ENCODE measurements at places on chromosomes 4 and X.

DNA sequence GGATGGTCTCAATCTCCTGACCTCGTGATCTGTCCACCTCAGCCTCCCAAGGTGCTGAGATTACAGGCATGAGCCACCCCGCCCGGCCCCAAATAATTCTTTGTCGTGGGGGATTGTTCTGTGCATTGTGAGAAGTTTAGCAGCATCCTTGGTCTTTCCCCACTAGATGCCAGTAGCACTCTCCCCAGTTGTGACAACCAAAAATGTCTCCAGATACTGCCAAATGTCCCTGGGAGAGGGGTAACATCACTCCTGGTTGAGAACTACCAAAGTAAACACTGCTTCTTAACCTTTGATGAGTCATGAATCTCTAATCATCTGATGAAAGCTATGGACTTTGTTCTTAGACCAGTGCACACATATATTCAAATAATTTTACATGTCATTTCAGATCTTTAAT, 90.7 kb upstream of the BRS3 start:
- no peak for DNase-seq

GRCh38 chr4:31236020-31236638, 516.0 kb downstream of the PCDH7 start:
- peak; percentile 40 for DNase-seq

DNA sequence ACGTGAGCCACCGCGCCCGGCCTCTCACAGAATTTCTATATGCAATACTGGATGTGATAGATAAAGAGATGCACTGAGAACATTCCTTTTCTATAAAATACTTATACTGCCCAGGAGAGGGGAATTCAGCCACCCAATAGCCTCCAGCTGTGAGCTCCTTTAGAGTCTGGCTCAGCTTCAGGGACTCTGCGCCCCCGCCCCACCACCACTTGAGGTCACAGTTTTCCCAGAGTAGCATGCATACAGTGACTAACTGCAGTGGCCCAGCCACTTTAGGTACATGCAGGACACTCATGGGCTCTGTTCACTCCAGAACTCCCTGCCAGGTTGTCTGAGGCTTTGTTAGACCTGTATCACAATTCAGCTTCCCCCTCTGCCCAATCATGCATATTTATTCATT, 144.4 kb upstream of the TET2 start:
- DNase-seq, result no peak

GRCh38 chr4:5458676-5459075, 249.7 kb downstream of the EVC2 start:
- DNase-seq, result no peak

GRCh38 chr4:110510277-110510676, 34.3 kb downstream of the ENPEP start:
- no peak for DNase-seq

DNA sequence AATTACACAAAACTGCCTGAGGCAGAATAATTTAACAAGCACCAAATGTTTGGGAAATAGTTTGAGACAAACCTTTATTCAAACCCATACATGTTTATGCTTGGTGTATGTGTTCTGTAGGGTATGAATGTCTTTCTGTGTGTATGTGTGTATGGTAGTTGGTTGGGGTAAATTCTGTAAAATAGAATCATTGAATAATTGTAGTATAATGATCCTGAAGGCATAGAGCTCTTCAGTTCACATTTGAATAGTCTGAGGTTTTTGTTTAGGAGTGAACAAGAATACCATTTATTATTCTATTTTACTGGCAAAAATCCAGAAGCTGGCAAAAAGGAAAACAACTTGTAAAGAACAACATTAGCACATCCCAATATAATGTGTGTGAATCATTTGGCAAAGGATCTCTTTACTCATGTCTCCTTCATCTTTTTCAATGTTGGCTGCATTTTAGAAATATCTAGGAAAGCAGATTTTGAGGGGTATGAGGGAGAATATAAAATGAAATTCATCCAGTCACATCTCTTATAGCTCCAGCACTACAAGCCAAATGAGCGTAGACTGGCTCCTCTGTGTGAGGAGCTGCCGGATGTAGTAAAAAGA, 360.0 kb downstream of the CHIC1 start:
- DNase-seq, result peak; percentile 26

DNA sequence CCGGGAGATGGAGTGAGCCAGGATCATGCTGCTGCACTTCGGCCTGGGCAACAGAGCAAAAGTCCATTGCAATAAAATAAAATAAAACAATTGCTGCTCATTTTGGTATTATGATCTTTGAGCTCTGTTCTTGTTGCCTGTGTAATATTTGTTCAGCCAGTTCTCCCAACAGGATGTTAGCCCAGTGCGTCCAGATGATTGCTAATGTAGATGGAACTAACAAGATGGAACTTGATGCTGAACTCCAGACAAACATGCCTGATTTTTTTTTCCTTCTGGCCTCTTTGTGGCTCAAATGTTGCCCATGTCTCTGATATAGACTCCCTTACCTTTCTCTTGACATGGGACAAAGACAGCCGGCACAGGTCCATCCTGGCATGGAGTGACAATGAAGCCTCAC, 15.8 kb downstream of the SSX5 start:
- no peak for DNase-seq

GRCh38 chrX:70826715-70827114, 81.8 kb downstream of the TEX11 start:
- DNase-seq, result no peak

GRCh38 chrX:127888767-127889166, 163.4 kb downstream of the ACTRT1 start:
- no peak for DNase-seq

DNA sequence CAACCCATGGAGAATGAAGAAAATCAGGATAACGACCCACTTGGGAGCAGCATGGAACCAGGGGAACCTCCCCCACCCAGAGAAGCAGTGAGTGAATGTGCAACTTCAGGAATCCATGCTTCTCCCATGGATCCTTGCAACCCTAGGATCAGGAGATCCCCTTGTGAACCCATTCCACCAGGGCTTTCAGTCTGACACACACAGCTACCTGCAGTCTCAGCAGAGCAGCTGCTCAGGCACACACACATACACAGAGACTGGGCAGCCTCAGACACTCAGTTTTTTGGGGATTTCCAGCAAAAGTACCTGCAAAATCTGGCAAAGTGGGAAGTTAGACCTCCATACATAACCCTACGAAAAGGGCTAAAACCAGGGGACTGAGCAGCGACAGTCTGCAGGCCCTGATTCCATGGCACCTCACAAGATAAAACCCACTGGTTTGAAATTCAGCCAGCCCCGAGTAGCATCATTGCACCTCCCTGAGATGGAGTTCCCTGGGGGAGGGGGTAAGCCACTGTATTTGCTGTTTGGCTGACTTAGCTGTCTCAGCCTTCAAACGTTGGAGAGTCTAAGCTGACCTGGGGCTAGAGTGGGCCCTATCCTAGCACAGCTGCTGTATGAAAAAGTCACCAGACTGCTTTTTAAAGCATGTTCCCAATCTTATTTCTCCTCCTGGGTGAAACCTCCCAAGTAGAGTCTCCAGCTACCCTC, 737.5 kb upstream of the NDST4 start:
- no peak for DNase-seq

GRCh38 chr4:60759518-60760245, 440.4 kb upstream of the ADGRL3 start:
- no peak for DNase-seq

DNA sequence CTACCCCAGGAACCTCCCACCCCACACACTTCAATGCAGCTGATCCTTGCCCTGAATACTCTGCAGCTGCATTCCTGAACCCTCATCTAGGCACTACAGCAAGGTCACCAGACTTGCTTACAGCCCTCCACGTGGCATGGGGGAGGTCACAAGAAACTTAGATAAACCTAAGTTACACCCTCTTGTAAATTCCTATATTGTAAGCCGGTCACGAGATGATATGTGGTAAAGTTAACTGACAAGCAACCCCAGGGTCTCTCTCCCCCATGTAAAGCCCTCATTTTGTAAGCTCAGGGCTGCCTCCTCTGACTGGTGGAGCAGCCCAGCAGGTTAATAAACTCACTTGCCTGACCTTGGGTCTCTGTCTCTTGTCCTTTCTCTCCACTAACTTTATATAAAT, 570.7 kb downstream of the PCDH7 start:
- no peak for DNase-seq

DNA sequence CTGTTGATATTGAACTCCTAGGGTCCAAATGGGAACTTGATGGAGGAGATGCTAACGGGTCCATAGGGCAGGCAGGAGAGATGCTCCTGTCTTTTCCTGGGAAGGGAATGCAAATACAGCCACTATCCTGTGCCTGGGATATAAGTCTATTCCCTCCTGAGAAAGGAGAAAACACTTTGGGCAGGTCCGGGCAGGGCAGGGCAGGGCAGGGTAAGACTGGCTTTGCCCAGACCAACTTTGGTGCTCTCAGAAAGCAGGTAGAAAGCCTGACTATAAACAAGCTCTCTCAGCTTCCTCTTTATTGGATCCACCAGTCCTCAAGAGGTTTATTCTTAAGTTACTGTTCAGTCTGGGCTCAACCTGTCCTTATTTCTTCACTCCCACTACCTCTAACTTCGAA, 232.3 kb downstream of the PTTG2 start:
- DNase-seq, result no peak

- DNase-seq, result no peak
Measured at GRCh38 chrX:40152741-40153344, 55.1 kb upstream of the BCOR start.

DNA sequence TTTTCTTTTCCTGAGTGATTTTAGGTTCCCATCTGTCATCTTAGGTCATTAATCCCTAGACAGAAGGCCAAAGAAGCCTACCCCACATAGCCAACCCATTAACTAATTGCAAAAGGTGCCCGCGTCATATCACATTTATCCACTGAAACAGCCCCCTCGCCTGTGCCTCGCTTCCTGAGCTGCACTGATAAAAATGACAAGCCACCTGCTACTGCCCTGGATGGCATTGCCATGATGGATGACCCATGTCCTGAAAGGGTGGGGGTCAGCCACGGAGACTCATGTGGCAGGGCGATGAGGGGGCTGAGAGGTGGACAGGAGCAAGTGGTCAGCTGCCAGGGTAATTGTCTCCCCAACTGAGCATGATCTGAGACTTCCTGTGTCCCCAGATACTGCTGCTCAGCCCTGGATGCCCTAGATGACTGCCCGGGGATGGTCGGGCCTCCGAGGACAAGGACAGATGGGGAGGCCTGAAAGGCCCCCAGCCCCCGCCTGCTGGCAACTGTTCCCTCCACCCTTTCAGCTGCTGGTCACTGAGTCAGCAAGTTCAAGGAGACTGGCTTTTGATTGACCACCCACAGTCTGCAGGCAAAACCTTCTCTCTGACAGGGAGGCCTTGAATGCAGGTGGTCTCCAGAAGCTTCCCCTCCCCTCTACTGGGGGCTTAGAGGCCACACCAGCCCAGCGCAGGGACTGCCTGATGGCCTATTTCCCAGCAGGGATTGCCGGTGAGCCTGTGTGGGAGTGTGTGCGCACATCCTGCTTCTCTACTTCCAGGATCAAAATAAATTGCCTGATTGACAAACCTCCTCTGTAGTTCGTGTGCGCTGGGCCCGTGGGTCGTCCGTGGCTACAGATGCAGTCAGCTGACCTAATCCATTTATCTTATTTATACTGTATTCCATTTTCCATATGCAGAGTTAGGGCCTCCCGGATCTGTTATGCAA, 496.3 kb downstream of the BCOR start:
- DNase-seq, result no peak

- no peak for DNase-seq
Measured at GRCh38 chr4:173434231-173434630, 35.3 kb upstream of the SCRG1 start.

GRCh38 chr4:150890246-150890645, 124.8 kb downstream of the LRBA start:
- no peak for DNase-seq

DNA sequence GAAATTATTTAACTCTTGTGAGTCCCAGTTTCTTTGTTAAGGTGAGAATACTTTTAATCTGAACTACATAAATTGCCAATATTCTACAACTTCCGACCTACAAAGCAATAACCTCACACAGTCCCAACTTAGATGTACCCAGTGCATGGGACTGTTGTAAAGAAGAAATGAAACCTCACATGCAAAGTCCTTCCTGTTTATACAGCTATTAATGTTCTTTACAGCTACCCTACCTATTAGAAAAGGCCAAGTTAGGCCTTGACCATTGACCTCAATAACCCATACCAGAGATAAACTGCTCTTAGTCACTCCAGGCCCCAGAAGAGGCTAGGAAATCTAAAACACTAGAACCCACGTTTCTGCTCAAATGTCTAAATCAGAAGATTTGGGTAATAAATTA, 920.1 kb upstream of the TENM3 start:
- no peak for DNase-seq

- no peak for DNase-seq
Measured at GRCh38 chr4:77877771-77878565, 15.3 kb downstream of the MRPL1 start.

- DNase-seq, result no peak
Measured at GRCh38 chr4:48139691-48140090, 5.6 kb upstream of the TXK start.

GRCh38 chr4:40600850-40601249, 28.8 kb downstream of the RBM47 start:
- no peak for DNase-seq

DNA sequence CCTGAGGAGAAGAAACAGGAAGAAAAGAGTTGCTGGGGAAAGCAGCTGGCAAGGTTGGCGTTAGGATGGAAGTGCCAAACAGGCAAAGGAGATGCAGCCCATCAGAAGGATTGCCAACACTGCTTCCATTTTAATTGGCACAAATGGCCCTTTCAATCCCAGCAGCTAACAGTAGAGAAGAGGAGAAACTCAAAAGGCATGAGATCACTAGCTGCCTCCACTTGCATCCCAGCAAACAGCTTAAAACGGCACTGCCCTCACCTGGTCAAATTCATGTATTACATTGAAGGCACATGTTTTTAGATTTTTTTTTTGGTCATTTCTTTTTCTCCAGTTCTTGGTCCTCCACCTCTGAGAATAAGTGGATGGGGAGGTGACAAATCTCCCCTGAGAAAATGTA, 14.9 kb upstream of the LOC101059915 start:
- DNase-seq, result peak; percentile 27

- no peak for DNase-seq
Measured at GRCh38 chr4:52950226-52950625, 88.1 kb downstream of the RASL11B start.

GRCh38 chr4:53800741-53801140, 209.5 kb upstream of the LNX1 start:
- no peak for DNase-seq

- DNase-seq, result no peak
Measured at GRCh38 chr4:21952549-21952948, 4.0 kb upstream of the KCNIP4 start.

GRCh38 chrX:3788494-3789233, 75.2 kb upstream of the PRKX start:
- no peak for DNase-seq

- DNase-seq, result no peak
Measured at GRCh38 chr4:61837395-61837794, 637.3 kb downstream of the ADGRL3 start.

- no peak for DNase-seq
Measured at GRCh38 chrX:1483843-1484637, 31.3 kb upstream of the ASMTL start.

DNA sequence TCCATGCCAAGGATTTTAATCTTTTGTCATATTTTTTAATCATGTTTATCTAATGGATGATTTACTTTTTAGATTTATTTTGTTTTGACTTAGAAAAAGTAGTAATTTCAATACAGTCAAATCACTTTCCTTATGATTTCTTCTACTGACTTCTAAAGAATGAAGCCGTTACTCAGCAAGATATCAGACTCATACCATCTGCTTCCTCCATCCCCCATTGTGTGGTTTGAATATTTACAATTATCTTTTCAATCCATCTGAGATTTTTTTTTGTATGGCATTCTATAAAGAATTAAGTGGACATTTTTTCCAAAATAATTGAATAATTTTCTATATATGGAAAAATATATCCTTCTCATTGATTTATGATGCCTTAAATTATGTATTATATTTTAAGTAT, 565.4 kb upstream of the ATOH1 start:
- DNase-seq, result no peak

- DNase-seq, result no peak
Measured at GRCh38 chr4:22363787-22364186, 152.1 kb downstream of the ADGRA3 start.

Measured in astrocyte (in vitro differentiated cells and primary cell).